ENCODE measurements at places on chromosomes 11 and 22.
A peak's percentile ranks its signal among the peaks of the same experiment; 100 is the strongest.

DNA sequence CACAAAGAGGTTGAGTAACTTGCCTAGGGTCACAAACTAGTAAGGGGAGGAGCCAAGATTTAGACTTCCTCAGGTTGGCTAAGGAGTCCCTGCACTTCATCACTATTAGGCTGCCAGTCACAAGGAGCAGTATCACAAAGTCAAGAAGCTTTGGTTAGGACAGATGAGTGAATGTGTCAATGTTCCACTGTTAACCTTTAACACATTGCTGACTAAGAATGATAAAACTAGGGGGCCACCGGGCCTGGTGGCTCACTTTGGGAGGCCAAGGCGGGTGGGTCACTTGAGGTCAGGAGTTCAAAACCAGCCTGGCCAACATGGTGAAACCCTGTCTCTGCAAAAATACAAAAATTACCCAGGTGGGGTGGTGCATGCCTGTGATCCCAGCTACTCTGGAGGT is 32.0 kb downstream of the TMEM123 start:
- DNase-seq: no peak

GRCh38 chr11:114165326-114166230 is 106.1 kb downstream of the ZBTB16 start:
- no peak for DNase-seq

DNA sequence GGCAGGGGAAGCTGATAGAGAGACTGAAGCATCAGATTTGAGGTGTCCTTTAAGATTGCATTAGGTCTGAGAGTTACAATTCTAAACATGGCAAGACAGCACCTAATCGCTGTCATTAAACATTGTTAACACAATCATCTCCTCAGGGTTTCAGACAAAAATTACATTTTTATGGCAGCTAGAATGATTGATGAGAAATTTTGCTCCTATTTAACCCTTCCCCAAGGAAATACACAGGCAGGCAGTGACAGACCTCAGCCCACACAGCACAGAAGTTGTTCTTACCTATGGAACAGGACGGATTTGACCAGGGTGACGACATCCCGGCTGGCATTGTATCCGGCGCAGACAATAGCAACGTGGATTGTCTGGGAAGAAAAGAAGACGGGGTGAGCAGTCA is 294.3 kb downstream of the LARGE1 start:
- no peak for DNase-seq

DNA sequence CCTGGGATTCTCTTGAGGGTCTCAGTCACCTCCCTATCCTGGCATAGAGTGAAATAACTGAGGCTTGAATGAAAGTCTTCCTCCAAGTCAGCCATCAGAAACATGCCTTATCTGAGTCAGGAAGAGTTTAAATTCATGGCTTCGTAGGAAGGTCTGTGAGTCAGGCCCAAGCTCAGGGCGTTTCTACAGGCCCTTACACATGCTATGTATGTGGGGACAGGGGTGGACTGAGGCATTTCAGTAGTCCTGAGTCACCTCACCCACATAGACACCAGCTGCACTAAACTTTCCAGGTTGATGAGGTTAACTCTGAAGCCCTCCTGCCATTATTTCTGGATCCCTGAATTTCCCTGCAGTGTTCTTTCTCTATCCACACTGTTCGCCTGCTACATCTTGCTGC is 134.6 kb upstream of the RCN1 start:
- DNase-seq: no peak

DNA sequence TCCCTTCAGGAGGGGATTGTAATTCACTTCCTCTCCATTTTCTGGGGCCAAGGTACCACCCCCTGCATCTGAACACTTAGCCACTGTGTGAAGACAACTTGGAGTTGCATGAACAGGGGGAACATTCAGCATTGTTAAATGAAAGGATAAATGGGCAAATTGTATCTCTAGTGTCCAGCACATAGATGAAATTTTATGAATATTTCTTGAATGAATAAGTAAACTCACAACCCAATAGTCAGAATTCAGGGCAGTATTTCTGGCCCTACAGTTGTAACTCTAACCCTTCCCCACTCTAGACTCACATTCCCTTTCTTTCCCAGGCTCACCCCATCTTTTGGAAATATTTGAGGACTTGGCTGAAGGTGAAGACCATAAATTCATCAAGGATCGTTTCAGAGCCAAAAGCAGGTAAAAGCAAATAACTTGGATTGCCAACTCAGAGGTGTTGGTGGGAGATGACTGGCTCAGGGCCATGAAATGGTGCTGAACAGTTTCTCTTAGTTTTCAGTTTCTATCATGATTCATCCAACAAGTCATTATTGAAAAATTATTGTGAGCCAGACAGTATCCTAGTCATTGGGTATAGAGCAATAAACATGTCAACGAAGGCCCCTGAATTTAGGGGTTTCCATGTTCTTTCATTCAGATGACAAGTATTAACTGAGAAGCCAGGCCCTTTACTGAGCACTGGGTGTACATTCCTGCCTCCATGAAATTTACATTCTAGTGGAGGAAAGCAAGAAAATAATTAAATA is 33.3 kb upstream of the ZC3H12C start:
- DNase-seq: no peak

- peak; percentile 9 for DNase-seq
Measured at GRCh38 chr11:10878408-10879214, 20.8 kb upstream of the ZBED5 start.

GRCh38 chr11:12007769-12008737 is at the start of gene DKK3:
DKK3 (minus strand) TSS chr11:12008626; CDS start chr11:12008582, 44 bp downstream.
- no peak for DNase-seq

- no peak for DNase-seq
Measured at GRCh38 chr11:134015556-134015955, 53.3 kb upstream of the JAM3 start.

DNA sequence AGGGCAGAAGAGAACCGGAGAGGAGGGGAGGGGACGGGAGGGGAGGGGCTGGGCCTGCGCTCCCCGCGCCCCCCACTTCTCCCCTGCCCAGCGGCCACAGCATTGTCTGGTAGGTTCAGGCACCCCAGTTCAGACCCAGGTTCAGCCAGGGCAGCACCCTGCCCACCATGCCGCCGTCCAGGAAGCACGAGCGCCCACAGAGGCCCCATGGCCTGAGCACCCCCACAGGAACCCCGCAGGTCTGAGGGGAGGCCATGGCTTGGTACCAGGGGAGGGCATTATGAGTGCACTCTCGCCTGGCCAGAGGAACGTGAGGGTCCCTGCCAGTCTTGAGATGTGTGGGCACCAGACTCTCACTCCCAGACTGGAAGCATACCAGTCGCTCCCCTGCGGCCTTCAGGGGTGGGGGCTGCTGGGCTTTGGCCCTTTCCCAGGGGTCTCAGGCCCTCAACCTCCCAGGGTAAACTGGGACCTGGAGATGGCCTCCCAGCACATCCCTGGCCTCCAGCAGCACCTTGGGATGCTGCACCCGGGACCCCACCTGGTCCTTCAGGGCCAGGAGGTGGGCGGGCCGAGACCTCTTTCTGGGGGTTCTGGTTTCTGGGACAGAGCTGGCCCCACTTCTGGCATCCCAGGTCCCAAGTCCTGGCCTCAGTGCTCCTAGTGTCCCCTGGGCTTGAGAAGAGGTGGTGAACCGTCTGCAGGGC is 597 bp upstream of the PLXNB2 start:
- no peak for DNase-seq

DNA sequence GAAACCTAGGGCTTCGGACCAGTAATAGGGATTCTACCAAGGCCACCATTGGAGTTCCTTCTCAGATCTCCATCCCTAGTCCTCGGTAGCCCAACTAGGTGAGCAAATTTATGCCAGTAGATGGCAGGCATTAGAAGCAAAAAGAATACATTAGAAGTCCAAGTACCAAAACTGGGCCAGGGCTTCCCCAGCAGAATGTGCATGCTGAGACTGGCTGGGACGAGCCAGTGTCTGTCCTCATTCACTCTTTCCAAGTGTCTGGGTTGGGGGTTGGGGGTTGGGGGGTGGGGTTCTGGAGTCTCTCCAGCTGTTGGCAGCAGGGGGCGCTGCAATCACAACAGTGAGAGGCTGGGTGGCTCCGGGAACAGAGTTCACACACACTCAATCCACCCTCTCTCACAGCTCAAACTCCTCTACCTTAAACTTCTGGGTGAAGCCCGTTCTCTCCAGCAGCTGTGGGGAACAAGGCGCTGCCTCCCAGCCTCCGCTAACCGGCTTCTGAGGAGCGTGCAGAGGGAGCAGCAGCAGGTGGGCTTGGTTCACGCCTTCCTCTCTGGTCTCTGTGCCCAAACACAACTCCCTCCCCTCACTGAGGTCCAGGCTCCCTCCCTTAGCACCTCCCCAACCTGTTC is 57.5 kb downstream of the BTG4 start:
- no peak for DNase-seq

GRCh38 chr11:124753205-124753604 is 1.1 kb upstream of the VSIG2 start:
- DNase-seq: no peak

GRCh38 chr11:37525336-37525735 is 927.3 kb upstream of the RAG2 start:
- no peak for DNase-seq

- no peak for DNase-seq
Measured at GRCh38 chr11:99343117-99343516, 322.4 kb downstream of the CNTN5 start.

DNA sequence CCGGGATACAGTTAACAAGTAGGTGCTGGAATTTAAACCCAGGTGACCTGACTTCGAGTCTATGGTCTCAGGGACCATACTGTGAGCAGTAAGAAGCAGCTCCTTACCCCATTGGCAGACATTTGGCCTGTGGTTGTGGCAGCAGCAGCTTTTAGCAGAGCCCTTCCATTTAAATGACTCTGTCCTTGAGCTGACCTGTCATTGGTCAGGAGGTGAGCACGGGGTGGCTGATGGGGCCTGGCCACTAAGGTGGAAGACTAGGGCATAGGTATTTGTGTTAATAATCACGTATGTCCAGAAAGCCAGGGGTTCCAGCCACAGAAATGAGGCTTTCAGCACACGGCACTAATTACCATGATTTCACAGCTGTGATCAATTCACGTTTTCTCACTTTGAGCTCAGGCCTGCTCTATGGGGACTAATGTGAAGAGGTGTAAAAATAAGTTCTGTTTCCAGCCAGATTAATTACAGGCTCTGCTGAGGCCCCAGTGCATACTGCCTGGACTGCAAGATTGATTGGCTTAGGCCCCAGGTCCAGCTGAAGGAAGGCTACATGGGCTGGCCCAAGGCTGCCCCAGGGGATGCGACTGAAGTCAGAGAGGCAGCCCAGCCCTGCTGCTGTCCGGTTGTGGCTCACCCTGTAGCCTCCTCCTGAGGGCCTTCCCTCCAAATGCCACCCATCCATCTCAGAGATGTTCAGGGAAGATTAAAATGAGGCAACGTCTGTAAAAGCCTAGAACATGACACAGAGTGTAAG is 76.0 kb downstream of the FDX1 start:
- DNase-seq: no peak

DNA sequence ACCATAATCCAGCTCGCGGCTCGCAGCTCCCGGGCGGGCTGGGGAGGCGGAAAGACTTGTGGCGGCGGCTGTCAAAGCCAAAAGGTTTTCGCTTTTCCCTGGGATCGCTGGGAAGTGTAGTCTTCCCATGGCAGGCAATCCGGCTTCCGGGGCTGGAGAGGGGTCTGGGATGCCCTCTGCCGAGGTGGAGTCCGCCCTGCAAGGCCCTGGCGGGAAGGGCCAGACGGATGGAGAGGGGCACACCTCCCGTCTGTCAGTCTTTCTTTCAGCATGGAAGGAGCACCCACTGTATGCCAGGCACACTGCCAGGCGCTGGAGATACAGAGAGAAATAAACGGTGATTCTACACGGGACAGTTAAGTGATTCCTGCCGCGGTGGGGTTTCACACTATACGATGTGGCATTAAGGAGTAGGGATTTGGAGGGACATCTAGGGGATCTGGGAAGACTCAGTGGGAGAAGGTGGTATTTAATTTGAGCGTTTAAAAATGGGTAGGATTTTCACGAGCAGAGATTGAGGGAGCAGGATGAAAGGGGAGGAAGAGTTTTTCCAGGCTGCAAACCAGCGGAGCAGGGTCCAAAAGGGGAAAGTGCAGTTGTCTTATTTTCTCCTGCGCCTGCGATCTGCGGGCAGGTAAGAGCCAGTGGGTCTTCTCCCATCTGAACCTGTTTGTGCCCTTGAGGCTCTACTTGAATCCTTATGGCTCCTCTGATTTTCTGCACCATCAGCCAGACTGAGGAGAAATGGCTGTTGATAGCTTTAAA is at the start of gene BACE1:
TSS of gene BACE1 (minus strand) at position 60 of the 765 bp plus-strand sequence. CDS start 461 bp downstream, outside the sequence.
- DNase-seq: no peak

DNA sequence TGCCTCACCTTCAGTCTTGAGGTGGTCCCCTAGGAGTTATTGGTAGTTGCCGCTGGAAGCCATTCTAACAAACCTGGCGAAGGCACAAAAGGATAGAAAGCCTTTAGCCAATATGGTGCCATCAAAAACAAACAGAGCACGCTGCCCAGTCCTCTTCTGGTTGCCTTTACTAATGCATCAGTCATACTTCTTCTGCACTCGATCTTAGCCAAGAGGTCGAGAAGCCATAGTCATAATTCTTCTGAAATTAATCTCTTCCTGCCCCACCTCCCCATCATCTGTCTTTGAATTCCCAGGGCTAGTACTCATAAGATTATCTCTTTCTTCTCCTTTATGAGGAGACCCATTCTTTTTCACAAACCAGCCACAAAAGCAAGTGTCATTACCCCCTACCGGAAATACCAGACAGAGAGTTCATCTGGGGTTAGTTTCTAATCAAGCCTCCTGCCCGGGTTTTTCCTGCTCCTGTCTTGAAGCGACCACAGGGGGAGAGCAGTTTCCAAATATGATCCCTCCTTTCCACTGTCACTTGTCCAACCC is 21.4 kb upstream of the EHF start:
- DNase-seq: no peak

GRCh38 chr11:76723142-76723541 is 52.6 kb upstream of the LRRC32 start:
- DNase-seq: no peak

GRCh38 chr11:130523609-130524008 is 75.2 kb downstream of the ADAMTS15 start:
- DNase-seq: no peak
